ENCODE measurements at places on chromosomes 6 and 20.

- no peak for DNase-seq
These were observed 254.3 kb downstream of the BTBD3 start for GRCh38 chr20:12171923-12172524.

- no peak for DNase-seq
These were observed 8.8 kb downstream of the MYL9 start for GRCh38 chr20:36549942-36550789.

GRCh38 chr6:75196081-75196687 is 9.7 kb downstream of the COL12A1 start:
- DNase-seq = no peak

DNA sequence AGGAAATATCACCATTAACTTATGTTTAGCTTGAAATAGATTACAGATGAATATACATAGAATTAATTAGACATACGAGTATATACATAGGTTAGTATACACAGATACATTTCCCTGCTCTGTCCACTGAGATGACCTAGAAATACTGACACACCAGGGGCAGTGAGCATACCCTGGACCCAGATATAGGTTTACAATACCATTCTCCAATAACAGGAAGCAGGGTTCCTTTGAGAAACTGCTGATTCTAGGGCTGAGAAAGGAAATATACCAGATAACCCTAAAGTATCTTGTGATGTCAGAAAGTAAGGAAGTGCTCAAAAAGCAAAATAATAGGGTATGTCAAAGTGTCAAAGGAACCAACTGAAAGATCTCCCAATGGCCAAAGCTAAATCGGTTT is 322.5 kb downstream of the HAO1 start:
- DNase-seq = no peak

- no peak for DNase-seq
These were observed 112.6 kb downstream of the THBS2 start for GRCh38 chr6:169140986-169141495.

- DNase-seq = no peak
These were observed 123.3 kb downstream of the ZFAND3 start for GRCh38 chr6:37942606-37943376.

GRCh38 chr20:49712996-49713752 is 504 bp downstream of the B4GALT5 start:
- DNase-seq = no peak

DNA sequence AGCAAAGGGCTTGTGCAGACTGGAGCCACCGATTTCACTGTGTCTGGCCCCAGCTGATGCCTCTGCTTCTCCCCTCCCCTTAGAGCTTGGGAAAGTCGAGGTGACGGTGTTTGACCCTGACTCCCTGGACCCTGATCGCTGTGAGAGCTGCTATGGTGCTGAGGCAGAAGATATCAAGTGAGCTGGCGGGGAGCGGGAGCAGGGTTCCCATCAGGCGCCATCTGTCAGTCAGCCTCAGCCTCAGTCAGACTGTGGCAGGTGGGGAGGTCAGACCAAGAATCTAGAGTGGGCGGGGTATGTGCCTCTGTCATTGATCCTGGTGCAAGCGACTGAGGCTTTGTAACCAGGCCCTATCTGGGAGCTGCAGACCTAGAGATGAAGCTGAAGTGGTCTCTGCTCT is 5.5 kb downstream of the ERGIC3 start:
- DNase-seq = no peak

DNA sequence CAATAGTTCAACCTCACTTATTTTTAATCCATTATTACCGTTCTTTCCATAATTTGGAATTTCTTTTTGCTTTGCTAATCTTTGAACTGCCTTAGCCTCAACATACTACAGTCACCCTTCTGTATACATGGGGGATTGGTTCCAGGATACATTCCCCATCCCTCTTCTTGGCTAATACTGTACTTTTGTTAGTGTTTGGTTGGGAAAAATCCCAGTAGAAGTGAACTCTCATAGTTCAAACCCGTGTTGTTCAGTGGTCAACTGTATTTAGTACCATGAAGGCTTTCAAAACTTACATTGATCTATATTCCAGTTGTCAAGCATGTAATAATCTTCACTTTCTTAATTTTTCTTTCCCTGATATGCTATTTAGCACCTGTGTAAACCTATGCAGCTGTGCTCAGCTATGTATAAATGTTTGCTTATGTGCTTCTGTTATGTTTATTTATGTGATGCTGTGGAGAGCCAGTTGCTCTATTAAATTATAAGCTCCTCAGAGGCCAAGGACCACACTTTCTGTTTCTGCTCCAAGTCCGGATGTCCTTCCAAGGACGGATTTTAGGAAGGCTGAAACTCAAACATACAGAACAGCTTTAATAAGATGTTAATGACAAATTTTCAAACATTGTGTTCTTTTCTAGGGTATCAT is 33.3 kb upstream of the LAMA4 start:
- no peak for DNase-seq

GRCh38 chr6:22363714-22364239 is 66.9 kb upstream of the PRL start:
- no peak for DNase-seq

- DNase-seq = no peak
These were observed 29.4 kb downstream of the TFAP2B start for GRCh38 chr6:50847890-50848594.

DNA sequence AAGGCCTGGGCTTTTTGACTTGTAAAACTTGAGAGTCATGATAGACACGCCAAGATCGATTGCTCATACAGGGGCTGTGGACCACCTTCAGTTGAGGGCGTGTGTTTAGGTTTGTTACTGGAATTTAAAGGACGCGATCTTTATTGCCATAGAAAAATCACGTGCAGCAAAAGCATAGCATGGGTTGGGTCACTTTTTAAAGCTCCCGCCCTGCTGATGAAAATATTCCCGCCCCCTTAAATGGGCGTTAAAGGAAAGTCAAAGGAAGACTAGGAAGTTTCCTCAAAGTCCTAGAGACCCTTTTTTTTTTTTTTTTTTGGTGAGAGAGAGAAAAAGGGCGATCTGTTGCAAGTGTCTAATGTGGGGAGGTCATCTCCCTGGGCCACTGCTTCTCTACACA is 23.1 kb downstream of the TFAP2A start:
- no peak for DNase-seq

DNA sequence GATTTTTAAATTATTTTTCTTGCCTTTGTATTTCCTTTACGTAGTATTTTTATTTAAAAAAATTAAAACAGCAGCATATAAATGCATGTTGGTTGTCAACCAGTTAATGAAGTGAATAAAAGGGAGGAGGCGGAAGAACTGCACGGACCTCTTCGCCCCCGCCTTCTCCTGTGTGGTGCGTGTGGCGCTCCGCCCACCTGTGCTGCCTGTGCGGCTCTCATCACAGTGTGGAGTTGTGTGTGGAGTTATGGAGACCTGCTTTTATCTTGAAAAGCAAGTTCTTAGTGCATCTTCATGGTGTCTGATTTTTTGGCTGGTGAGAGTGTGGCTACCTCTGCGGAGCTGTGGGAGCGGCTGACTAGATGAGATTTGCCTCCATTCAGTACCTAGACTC is 58.4 kb downstream of the PTPN1 start:
- DNase-seq = no peak

DNA sequence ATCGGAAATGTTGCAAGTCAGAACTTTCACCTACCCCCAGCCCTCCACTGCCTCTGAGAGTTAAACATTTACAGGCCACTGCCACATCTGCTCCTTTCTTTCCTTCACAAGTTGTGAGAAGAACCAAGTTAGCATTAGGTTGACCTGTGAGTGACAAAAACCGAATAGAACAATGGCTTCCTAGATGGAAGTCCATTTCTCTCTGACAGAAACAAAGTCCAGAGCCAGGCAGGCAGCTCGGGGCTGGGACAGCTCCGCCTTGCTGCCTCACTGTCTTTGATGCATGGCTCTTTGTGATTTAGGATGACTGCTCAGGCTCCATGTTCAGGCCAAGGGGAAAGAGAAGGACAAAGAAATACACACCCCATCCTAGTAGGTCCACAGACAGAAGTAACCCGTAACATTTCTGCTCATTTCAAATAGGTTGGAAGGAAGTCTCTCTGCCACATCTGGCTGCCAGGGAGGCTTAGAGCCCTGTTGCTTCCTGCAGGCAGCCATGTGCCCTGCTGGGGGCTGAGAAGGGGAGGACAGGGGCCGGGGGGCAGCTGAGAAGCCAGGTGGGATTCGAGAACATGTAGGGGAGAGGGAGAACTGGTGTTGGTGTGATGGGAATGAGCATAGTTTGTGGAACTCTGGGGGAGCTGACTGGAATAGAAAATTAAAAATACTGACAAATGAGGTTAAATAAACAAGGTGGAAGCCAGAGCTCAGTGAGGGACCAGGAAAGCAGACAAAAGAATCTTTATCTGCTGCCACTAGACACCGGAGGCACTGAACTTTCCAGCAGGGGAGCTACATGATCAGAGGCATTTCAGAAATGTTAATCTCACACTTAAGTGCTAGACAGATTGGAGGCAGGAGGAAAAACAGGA is 19.5 kb upstream of the IER3 start:
- DNase-seq = no peak

DNA sequence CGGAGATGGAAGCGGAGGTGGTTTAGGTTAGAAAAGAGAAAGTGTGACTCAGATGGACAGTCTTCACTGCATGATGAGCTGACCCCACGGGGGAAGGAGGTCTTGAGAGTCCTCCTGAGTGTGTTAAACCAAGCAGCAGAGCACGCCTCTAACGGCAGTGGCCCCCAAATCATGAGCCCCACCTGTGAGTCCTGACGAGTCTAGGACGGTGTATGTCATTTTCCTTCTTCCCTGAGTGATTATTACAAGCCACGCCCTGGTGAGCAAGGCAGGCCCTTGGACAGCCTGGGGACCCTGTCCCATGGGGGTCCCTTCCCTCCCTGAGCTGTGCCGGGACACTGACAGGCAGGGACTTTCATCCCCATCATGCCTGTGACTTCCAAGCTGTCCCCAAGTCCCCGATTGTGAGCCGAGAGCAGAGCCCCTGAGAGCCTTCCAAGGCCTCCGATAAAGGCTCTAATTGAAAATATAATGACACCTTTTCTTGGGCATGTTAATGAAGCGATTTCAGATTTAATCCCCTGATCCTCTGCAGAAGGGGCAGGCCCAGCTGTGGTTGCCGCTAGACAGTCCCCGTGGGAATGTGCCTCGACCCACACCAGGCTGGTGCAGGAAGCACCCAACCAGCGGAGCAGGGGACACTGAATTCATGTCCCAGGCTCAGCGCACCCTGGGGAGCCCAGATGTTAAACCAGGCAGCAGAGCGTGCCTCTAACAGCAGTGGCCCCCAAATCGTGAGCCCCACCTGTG is 320.1 kb downstream of the TAF4 start:
- no peak for DNase-seq

- DNase-seq = no peak
These were observed 776.0 kb upstream of the MANEA start for GRCh38 chr6:94801344-94801743.

DNA sequence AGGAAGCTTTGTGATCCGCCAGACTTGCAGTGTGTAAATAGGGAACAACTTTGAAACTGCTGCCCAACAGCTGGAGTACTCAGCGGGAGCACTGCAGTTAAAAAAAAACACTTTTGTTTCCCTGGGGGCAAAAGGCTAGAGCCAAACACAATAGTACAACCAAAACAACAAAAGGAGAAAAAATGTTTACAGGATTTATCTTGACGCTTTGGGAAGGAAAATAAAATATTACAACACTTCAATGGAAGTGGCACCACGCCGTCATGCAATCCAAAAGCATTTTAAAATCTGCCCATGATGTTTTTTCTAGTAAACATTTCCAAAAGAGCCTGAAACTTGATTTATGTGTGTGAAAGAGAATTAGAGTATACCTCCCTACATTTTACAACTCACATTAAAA is 26.0 kb downstream of the PTPRK start:
- DNase-seq = no peak

DNA sequence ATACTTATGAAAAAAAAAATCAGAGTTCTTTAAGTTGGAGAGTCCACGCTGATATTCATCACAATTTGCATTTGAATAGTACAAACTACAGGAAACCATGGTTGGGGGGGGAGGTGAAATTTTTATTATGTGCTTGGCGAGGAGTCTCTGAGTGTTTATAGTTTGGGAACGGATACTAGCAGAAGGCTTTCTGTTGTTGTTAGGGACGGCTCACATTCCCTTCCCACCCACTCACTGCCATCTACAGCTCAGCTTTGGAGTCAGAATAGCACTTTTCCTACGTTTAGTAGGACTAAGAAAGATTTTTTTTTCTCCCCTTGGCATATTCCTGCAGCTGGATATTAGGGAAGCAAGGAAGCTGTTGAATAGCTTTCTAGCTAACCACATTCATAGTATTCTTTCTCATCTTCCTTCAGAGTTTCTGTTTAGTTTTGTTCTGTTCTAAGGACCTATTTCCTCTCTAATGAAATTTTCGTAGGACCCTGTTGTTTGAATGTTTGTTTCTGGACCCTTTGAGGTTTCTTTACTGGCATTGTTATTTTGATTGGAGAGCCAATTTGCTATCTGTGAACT is 235.1 kb upstream of the ZNF217 start:
- no peak for DNase-seq
